Naive thymus-derived CD4-positive, alpha-beta T cell (primary cell): ENCODE measurements at places on chromosomes 13 and 19. TPM values are rescaled to one million over a fixed set of nuclear protein-coding genes. Genes with fewer than 3 reads are reported as not detected.

GRCh38 chr19:41218615-41219507 lies at the start of gene AXL:
Gene AXL, plus strand, starts transcription at chr19:41219223. Its CDS starts 170 bp downstream, at chr19:41219393.
- H3K4me1 ChIP-seq, result no peaks in the 10 kb centered on the region
- H3K27ac ChIP-seq, result no peak within 1 kb of the TSS
- no peak for DNase-seq
- H3K36me3 ChIP-seq, result no peaks in the 10 kb centered on the region

DNA sequence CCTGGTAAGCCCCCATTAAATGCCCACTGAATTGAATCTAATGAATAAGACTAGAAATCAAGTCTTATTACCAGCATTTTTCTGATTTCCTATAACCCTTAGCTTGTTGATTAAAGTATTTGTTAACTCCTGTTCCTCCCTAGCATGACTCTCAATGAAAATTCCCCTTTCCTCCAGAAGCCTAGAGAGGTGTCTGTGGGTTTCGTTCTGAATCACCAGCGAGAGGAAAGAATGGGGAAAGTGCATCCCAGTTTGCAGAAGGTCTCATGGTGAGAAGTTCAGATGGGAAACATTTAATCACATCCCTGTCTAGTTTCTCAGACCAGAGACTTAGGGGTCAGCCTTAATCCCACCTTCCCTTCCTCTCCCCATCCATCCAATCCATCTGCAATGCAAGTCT lies 26.9 kb downstream of the POU2F2 start:
- H3K36me3 ChIP-seq, result no peaks in the 10 kb centered on the region
- no peak overlapping the region for H3K4me3 ChIP-seq
- no peak for DNase-seq
- no peaks in the 10 kb centered on the region for H3K27me3 ChIP-seq
- H3K27ac ChIP-seq, result no peak overlapping the region

Gene SIGLECL1
- not detected in 2 replicates for total RNA-seq

Gene JUND
- 1,360 TPM for total RNA-seq

GRCh38 chr19:18849838-18850400 lies 18.2 kb downstream of the UPF1 start:
- no peaks in the 10 kb centered on the region for H3K27me3 ChIP-seq
- H3K4me3 ChIP-seq, result no peak overlapping the region
- peaks cover 83% of the 10 kb centered on the region for H3K36me3 ChIP-seq
- peaks cover 15% of the 10 kb centered on the region for H3K4me1 ChIP-seq
- no peak for DNase-seq
